KBM-7 (cell line): ENCODE measurements at places on chromosomes 6 and 20.

DNA sequence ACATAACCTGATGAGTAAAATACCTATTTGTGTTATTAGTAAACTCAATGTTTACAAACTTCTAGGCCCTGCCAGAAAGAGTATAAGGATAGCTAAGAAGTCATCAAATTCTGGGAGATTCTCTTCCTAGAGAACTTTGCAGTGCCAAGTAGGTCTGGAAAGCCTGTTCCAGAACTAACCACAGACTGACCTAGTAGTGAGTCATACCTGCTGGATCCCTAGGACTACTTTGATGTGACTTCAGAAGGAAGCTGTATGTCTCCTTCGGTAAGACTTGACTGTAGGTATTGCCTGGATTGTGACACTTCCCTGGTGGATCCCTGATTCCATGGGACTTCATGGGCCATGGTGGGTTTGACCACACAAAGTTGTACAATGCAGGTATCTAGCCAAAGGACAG lies 131.7 kb downstream of the DNAH8 start:
- no peak for DNase-seq

GRCh38 chr6:20802596-20802995 lies 268.3 kb downstream of the CDKAL1 start:
- no peak for DNase-seq

- no peak for DNase-seq
Measured at GRCh38 chr6:31048099-31048498, 37.8 kb downstream of the MUC22 start.

- no peak for DNase-seq
Measured at GRCh38 chr20:60266177-60266823, 308.1 kb downstream of the CDH26 start.

DNA sequence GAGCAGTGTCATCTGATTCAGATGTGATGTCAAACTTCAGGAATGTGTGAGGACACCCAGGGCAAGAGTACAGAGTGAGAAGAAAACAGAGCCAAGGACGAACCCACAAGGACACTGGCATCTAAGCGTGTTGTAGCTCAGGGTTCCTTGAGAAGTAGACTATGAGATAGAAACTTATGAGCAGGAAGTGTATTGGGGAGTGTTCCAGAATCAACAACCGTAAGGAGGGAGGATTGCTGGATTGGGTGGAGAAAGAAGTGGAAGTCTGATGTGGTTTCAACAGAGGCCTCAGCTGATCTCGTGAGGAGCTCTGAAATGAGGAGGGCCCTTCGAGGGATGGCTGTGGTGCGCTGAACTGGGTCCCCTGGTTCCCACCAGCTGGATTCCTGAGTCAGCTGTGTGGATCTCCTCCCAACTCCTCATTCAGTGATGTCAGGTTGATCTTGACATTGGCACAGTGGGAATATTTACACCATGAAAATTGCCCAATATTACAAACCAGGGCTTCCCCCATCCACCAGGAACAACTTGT lies 25.7 kb upstream of the IGF2R start:
- no peak for DNase-seq
